ENCODE measurements at places on chromosomes 11 and 22.

- H3K27ac ChIP-seq, result no peak overlapping the region
- H3K36me3 ChIP-seq, result no peaks in the 10 kb centered on the region
- no peaks in the 10 kb centered on the region for H3K27me3 ChIP-seq
- DNase-seq, result no peak
- H3K4me1 ChIP-seq, result no peaks in the 10 kb centered on the region
- H3K4me3 ChIP-seq, result no peak overlapping the region
Observed at GRCh38 chr11:79809487-79809886, 368.7 kb upstream of the TENM4 start.

DNA sequence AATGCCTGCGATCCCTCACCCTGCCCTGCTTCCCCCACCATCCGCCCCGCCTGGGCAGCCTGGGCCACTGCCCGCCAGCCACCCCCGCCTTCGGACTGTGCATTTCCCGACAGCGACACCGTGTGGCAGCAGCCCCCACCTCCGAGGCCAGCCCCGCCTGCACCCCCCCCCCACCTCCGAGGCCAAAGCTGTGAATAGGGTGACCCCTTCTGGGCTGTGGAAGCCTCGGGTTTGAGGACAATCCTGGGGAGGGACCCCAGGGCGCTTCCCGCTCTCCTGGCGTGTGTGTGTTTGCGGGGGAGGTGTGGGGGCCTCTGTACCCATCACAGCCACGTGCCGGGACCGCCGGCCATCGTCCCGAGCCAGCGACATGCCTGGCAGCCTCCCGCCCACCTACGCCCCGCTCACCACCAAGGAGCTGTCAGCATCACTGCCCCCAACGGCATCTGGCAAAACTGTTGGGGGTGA lies 33.8 kb upstream of the PPARA start:
- H3K27ac ChIP-seq, result no peak overlapping the region
- H3K4me3 ChIP-seq, result no peak overlapping the region
- no peaks in the 10 kb centered on the region for H3K4me1 ChIP-seq
- peak; percentile 80 for DNase-seq
- H3K27me3 ChIP-seq, result no peaks in the 10 kb centered on the region

GRCh38 chr22:28023036-28023435 lies 104.0 kb upstream of the PITPNB start:
- no peaks in the 10 kb centered on the region for H3K36me3 ChIP-seq
- no peak for DNase-seq
- no peaks in the 10 kb centered on the region for H3K27me3 ChIP-seq
- H3K27ac ChIP-seq, result no peak overlapping the region

DNA sequence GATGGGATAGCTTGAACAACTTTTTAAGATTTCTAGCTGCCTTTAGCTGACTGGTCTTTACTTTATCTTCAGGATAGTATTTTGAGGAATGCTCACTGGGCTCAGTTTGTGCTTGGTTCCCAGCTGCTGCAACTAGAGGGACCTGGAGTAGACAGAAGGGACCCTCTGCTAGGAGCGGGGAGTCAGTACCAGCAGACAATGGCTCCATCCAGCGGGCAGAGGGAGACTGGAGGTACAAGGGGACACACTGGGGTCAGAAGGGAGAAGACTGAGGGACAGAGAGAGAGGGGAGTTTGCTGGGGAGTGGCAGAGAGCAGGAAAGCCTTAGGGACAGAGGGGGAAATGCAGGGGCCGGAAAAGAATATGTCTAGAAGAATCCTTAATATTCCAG lies 22.0 kb upstream of the ACER3 start:
- H3K4me1 ChIP-seq, result no peaks in the 10 kb centered on the region
- no peaks in the 10 kb centered on the region for H3K36me3 ChIP-seq
- H3K27me3 ChIP-seq, result no peaks in the 10 kb centered on the region
- DNase-seq, result no peak
- H3K4me3 ChIP-seq, result no peak overlapping the region

- no peak overlapping the region for H3K4me3 ChIP-seq
- H3K27me3 ChIP-seq, result no peaks in the 10 kb centered on the region
- no peak for DNase-seq
Observed at GRCh38 chr22:43399338-43399979, 12.4 kb upstream of the MPPED1 start.

DNA sequence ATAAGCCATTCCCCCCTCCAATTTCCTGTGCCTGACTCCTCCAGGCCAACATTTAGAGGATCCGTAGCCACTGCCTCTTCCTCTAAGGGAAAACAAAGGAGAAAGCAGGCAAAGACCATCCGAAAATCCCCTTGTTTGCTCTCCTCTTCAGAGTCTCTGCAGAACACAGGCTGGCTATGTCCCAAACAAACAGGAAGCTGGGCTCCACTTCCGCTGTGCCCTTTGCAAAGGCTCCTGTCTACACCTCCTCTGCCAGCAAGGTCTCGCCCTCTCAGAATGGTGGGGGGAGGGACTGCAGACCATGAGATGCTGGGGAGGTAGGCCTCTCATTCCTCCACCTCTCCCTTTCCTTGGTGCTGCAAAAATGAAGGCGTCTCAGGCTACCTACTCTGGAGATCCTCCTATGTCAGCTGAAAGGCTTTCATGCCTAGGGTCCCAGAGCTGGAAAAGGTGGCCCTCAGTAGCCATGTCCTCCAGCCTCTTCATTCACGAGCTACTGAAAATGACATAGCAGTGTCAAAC lies 596.2 kb downstream of the BUD13 start:
- no peak overlapping the region for H3K27ac ChIP-seq
- DNase-seq, result no peak
- no peaks in the 10 kb centered on the region for H3K36me3 ChIP-seq
- H3K4me1 ChIP-seq, result no peaks in the 10 kb centered on the region
- no peaks in the 10 kb centered on the region for H3K27me3 ChIP-seq
- H3K4me3 ChIP-seq, result no peak overlapping the region

- H3K27ac ChIP-seq, result no peak overlapping the region
- no peaks in the 10 kb centered on the region for H3K27me3 ChIP-seq
- no peak for DNase-seq
- H3K36me3 ChIP-seq, result no peaks in the 10 kb centered on the region
Observed at GRCh38 chr11:109507331-109507730, 85.3 kb downstream of the C11orf87 start.

GRCh38 chr22:45136594-45136993 lies 27.1 kb upstream of the NUP50 start:
- no peaks in the 10 kb centered on the region for H3K27me3 ChIP-seq
- no peaks in the 10 kb centered on the region for H3K4me1 ChIP-seq
- no peak for DNase-seq
- no peak overlapping the region for H3K27ac ChIP-seq
- peaks cover 15% of the 10 kb centered on the region for H3K36me3 ChIP-seq

DNA sequence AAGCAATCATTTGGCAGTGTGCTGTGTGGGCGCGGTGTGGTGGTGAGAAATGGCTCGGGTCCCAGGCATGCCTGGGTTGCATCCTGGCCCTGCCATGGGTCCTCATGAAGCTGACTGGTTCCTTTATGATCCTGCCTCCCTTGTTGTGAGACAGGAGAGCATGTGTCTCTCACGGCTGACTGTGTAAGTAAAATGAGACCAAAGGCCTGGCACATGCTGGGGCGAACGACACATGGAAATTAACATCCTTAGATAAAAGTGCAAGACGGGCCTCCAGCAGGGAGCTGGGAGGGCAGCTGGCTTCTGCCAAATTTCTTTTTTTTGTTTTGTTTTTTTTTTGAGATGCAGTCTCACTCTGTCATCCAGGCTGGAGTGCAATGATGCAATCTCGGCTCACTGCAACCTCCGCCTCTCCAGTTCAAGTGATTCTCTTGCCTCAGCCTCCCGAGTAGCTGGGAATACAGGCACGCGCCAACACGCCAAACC lies 9.4 kb upstream of the FBLN1 start:
- H3K27ac ChIP-seq, result no peak overlapping the region
- no peak for DNase-seq
- H3K36me3 ChIP-seq, result no peaks in the 10 kb centered on the region

GRCh38 chr11:1728301-1728700 lies 22.1 kb downstream of the IFITM10 start:
- H3K36me3 ChIP-seq, result no peaks in the 10 kb centered on the region
- DNase-seq, result no peak
- no peaks in the 10 kb centered on the region for H3K27me3 ChIP-seq
- no peak overlapping the region for H3K27ac ChIP-seq
- no peak overlapping the region for H3K4me3 ChIP-seq
- H3K4me1 ChIP-seq, result peaks cover 12% of the 10 kb centered on the region

DNA sequence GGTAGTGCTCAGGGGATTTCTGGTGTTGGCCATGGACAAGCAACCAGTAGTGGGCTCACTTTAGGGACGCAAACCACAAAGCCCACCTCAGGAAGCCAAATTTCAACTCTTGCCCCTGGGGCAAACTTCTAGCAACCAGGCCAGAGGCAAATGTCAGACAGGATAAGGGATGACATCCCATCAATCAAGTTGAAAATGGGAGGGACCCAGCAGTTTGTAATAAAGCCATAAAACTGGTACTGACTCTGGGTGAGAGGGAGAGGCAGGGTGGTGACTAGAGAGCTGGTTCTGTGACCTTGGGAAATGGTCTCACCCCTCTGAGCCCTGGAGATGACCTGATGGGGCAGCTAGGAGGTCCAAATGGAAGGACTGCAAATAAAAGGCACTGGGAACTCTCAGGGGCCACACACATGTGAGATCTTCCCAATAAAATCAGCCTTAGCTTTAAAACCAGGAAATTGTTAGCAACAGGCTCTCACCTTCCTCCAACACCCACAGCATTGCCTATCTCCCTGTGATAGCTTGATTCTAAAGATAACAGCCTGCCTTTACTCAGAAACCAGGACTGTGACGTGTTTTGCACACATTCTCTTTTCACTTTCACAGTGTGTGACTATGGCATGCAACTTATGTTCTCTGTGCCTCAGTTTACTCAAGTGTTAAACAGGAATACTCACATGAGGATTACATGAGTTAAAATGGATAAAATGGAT lies 6.4 kb upstream of the TBC1D10A start:
- peaks cover 55% of the 10 kb centered on the region for H3K36me3 ChIP-seq
- H3K27ac ChIP-seq, result no peak overlapping the region
- H3K4me1 ChIP-seq, result no peaks in the 10 kb centered on the region
- no peak overlapping the region for H3K4me3 ChIP-seq
- no peaks in the 10 kb centered on the region for H3K27me3 ChIP-seq

DNA sequence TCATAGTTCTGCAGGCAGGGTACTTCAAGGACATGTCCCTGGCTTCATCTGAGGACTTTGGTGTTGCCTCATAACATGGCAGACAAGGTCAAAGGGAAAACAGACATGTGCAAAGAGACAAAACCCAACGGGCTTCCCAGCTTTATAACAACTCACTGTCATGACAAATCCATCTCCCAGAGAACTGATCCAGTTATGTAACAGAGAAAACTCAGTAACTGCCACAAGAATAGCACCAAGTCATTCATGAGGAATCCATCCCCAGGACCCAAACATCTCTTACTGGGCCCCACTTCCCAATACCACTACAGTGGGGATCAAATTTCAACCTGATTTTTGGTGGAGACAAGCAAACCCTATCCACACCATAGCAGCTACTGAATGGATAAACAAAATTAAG lies 13.0 kb downstream of the OR52N4 start:
- no peaks in the 10 kb centered on the region for H3K27me3 ChIP-seq
- H3K27ac ChIP-seq, result no peak overlapping the region
- H3K36me3 ChIP-seq, result no peaks in the 10 kb centered on the region
- H3K4me3 ChIP-seq, result no peak overlapping the region

DNA sequence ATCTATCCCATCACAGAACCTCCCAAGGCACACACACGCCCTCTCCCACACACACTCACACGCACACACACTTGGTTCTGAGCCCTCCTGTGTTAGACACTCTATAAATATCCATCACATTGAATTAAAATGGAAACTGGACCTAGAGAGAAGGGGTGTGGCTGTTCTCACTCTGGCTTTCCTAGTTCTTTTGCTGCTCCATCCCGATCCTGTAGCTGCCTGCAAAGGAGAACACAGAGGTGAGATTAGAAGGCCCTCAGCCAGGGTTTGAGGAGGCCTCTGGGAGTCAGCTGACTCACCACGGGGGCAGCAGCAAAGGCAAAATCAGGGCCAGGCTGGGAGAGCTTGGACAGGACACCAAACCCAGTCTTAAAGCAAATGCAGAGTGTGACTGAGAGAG lies 192.3 kb upstream of the CADM1 start:
- H3K4me1 ChIP-seq, result no peaks in the 10 kb centered on the region
- no peaks in the 10 kb centered on the region for H3K36me3 ChIP-seq
- no peak overlapping the region for H3K4me3 ChIP-seq
- DNase-seq, result no peak

- H3K27me3 ChIP-seq, result no peaks in the 10 kb centered on the region
- no peak overlapping the region for H3K4me3 ChIP-seq
- no peaks in the 10 kb centered on the region for H3K36me3 ChIP-seq
- DNase-seq, result no peak
- no peak overlapping the region for H3K27ac ChIP-seq
Observed at GRCh38 chr11:103904324-103904667, 132.1 kb upstream of the DDI1 start.

DNA sequence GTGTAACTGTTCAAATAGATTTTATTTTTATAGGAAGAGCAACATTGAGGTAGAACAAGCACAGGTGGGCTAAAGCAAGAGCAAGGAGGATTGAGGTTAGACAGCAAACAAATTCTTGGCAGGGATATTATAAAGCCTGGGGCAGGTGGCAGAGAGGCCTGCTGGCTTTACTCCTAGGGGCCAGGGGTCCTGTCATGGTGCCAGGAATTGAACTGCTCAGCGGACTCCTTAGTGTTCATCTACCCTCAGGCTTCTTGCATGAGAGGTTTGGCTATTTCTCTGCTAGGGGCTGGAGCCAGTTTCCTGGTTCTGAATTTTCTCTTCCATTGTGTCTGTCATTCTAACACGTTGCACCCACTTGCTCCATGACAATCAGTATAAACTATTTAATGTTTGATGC lies 217.2 kb upstream of the NCAM1 start:
- H3K4me1 ChIP-seq, result no peaks in the 10 kb centered on the region
- H3K27me3 ChIP-seq, result no peaks in the 10 kb centered on the region

DNA sequence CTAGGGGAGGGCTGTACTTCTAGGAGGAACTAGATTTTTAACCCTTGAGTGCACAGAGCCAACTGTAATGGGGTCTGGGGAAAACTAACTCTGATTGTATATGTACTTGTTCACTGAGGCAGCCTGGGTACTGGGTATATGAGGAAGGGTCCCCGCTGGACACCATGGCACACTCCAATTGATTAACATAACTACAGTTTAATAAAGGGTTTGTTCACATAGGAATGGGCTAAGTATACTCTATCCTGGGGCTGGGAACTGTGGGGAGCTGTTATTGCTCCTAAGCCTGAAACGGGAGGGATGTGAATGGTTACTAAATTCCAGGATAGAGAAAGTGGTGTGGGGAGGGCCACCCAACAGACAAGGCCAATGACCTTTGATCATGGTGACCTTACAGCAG lies 67.6 kb downstream of the PARVA start:
- no peaks in the 10 kb centered on the region for H3K36me3 ChIP-seq
- no peaks in the 10 kb centered on the region for H3K27me3 ChIP-seq
- H3K4me3 ChIP-seq, result no peak overlapping the region

- peak overlapping the region; percentile 62 for H3K4me3 ChIP-seq
- H3K36me3 ChIP-seq, result no peaks in the 10 kb centered on the region
- peak; percentile 7 for DNase-seq
- no peaks in the 10 kb centered on the region for H3K27me3 ChIP-seq
- peaks cover 22% of the 10 kb centered on the region for H3K4me1 ChIP-seq
Observed at GRCh38 chr11:118609380-118610224, 2.2 kb downstream of the PHLDB1 start.

- H3K4me3 ChIP-seq, result no peak overlapping the region
- H3K27me3 ChIP-seq, result no peaks in the 10 kb centered on the region
- no peak overlapping the region for H3K27ac ChIP-seq
- no peak for DNase-seq
Observed at GRCh38 chr22:27244328-27244727, 557.2 kb downstream of the MN1 start.

GRCh38 chr11:15557457-15558230 lies 442.9 kb downstream of the INSC start:
- H3K36me3 ChIP-seq, result no peaks in the 10 kb centered on the region
- DNase-seq, result no peak
- H3K4me3 ChIP-seq, result no peak overlapping the region
- no peaks in the 10 kb centered on the region for H3K4me1 ChIP-seq
- H3K27ac ChIP-seq, result no peak overlapping the region
